Globus pallidus (tissue), 1 donor: ENCODE measurements at places on chromosomes 11 and 22.
A peak's percentile ranks its signal among the peaks of the same experiment; 100 is the strongest.

GRCh38 chr11:5713695-5714094 lies 22.6 kb upstream of the OR56B1 start:
- DNase-seq, result no peak

GRCh38 chr11:41190437-41191082 lies 268.9 kb downstream of the LRRC4C start:
- DNase-seq, result no peak

DNA sequence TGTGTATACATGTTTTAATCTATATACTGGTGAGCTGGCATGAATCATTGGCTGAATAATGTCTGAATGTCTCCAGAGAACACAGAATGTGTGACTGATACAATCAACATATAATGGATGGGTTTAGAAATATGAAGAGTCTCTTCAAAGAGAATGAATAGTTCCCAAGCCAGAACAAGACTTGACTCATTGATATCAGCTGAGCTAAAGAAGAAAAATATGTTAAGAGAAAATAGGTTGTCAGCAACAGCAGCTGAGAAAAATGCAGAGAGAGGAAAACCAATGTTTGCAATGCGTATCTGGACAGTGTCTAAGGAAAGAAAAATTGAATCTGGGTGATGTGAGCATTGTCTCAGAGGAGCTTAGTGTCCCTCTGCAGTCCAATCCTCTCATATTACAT lies 1281.8 kb upstream of the TENM4 start:
- no peak for DNase-seq

GRCh38 chr11:28338371-28338770 lies 230.2 kb downstream of the METTL15 start:
- no peak for DNase-seq

GRCh38 chr11:43508511-43508918 lies 149.8 kb downstream of the TTC17 start:
- no peak for DNase-seq

GRCh38 chr22:47713941-47714340 lies 951.5 kb downstream of the TBC1D22A start:
- no peak for DNase-seq

DNA sequence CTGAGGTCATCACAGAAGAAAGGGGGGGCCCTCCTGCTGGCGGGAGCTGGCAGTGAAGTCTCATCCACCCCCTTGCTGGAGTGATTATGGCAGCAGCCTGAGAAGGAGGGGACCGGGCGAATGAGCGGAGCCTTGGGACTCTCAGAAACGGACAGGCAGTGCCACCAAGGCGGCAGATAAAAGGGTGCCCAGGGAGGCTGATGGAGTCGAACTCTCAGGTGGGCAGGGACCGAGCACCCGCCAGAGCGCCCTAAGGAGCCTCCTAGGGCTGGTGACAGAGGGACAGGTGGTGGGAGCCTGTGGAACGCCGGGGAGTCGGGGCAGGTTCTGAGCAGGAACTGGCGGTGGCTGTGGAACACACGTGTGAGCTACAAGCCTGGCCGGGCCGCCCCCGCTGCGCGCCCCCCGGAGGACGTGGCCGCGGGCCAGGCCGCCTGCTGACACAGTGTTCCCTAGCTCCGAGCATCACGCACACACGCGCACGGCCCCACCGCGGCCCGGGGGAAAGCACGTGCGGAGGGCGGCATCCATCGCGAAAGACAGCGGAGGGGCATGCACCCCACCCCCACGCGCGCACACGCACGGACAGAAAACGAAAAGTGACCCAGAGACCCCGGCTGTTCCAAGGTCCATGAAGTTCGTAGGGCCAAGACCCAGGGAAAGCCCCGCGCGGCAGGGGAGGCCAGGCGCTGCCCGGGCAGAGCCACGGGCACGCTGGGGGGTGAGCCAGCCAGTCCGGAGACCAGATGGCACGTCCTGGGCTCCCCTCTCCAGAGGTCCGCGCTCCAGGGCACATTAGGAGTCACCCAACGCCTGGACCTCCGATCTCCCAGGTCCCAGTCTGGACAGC lies 1.0 kb downstream of the VWCE start:
- DNase-seq, result no peak

DNA sequence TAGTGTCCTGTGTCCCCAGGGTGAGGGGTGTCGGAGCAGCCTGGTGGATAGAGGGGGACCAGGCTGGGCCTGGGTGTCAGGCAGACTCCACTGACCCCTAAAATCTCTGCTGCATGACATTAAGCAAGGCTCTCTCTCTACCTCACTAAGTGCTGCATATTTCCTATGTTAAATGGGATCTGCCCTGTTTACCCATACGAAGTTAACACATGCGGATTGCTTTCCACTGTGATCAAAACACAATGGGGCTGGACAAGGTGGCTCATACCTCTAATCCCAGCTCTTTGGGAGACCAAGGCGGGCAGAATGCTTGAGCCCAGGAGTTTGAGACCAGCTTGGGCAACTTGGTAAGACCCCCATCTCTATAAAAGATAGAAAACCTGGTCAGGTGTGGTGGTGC lies 426.2 kb downstream of the MIAT start:
- DNase-seq, result no peak

- DNase-seq, result no peak
These were observed 2.3 kb upstream of the PLCB3 start for GRCh38 chr11:64249038-64249437.

GRCh38 chr22:47759909-47760308 lies 997.5 kb downstream of the TBC1D22A start:
- no peak for DNase-seq

DNA sequence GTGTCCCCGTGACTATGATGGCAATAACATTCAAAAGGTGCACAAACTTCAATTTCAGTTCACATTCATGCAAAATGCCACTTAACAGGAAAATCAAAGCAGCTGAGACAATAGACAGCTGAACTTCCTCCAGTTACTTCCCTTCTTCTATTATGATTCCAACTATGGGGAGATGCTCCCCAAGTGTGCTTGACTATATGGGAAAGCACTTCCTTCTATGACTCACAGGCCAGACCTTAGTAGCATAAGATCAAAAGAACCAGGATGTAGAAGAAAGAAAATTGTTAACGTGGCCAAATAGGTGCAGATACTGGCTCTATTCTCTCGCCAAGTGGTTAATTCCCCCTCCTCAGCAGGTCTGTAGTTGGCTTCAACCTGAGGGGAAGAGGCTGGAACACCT lies 7.8 kb upstream of the FAT3 start:
- DNase-seq, result no peak

DNA sequence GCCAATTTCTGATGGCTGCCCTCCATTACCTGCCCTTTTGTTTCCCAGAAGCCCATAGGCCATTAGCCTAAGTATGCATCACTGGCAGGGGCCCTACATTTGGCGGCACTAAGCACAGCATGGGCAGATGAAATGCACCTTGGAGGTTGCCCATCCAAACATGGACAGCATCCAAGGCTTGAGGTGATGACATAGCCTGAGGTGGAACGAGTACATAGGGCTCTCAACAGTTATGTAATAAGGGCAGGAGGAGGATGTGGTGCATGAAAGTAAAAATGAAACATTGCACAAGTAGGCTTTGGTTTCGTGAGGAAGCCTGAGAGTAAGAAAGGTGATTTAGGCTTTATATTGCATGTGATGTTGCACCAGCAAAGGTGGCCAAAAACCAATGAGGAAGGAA lies 148.1 kb downstream of the FAM76B start:
- DNase-seq, result no peak

GRCh38 chr22:47486569-47487312 lies 724.3 kb downstream of the TBC1D22A start:
- no peak for DNase-seq

- DNase-seq, result no peak
These were observed 623 bp downstream of the NDUFS8 start for GRCh38 chr11:68031144-68031464.

DNA sequence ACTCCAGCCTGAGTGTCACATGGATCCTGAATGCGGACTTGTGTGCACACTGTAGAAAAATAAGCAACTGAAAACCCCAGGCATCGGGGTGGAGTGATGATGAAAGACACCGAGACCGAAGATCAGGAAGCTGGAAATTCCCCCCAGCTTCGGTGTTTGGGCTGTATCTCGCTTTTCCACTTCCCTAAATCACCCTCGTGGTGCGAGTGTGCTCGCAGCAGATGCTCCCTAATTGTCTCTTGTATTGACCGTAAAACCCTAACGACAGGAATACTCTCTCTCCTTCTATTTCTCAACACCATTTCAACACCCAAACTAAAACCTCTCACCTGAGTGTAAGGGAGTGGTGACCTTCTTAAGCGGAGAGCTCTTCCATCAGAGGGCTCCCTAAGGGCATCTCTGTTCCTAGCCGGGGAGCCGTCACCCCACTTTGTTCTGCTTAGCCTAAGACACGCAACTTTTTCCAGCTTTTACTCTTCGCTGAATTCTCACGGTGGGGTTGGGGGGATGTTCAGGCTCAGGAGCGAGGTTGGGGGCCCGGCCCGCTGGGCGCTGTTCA lies 635 bp upstream of the GRK3 start:
- DNase-seq, result no peak

- no peak for DNase-seq
These were observed 135.6 kb downstream of the RAB38 start for GRCh38 chr11:88039476-88040147.

GRCh38 chr22:44332946-44333345 lies 20.2 kb upstream of the SHISAL1 start:
- no peak for DNase-seq

DNA sequence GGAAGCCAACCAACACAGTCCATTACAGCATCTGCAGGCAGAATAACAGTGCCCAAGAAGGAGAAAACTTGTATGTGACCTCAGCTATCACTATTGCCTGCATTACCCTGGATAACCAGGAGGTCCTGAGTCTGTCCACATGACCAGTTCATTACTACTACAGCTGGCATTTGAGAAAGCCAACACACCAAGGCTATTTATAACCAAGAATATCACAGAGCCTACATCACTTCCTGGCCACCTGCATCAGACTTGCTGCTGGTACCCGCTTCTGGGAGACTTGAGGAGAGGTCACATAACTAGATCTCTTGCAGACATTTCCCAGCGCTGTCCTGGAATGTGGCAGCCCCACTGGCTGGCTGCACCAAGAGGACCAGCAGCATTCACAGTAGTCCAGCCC lies 11.1 kb upstream of the OR56B4 start:
- DNase-seq, result no peak

DNA sequence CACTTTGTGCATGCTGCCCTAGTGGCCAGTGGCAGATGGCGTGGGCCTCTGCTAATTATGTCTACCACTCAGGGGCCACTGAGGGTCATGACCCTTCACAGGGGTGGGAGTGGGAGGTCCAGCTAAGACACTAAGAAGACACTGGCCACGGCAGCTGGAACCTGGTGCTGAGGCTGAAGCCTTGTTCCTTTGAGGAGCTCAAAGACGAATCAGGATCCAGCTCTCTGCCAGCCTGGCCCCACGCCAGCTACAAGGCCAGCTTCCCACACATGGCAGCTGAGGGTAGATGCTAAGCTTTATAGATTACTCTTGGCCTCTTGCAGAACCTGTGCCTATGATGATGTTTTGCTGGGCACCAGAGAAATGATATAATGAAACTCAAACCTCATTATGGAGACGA lies 226.3 kb downstream of the DSCAML1 start:
- no peak for DNase-seq

GRCh38 chr11:8605971-8606563 lies 12.0 kb upstream of the STK33 start:
- DNase-seq, result no peak

DNA sequence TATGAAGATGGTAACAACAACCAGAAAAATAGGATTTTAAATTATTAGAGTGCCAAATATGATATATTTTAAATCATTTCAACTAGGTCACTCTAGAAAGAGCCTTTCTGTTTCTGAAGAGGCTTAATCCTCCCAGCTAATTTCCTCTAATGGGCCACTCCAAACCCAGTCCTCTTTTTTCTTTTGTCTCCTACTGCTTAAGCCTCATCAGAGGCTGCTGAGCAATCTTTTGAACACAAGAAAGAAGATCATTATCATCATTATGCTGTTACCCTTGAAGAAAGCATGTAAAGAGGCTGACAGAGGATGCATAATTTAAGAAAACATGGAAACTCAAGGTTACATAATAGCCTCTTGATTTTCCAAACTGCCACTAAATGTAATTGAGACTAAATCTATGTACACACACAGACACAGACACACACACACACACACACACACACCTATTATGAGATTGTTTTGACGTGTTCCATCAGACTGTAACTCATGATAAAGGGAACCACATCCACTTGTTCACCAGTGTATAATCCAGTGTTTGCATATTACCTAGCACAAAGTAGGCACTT lies 519.6 kb downstream of the METTL15 start:
- DNase-seq, result no peak

DNA sequence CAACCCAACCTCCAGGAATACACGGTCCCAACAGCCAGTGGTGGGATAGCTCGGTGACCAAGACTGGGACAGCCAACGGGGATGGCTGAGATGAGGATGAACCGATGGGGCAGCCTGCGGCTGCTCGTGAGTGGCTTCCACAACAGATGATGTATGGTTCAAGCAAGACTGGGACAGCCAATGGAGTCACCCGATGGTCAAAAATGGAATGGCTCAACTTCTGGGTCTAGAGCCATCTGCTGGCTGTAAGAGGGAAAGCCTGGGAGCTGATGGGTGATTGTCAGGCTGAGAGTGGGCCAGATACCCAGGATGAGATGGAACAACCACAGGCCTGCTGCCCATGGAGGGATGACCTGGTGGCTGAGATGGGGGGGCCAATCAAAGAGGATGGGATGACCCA lies 35.5 kb downstream of the SYT7 start:
- DNase-seq, result no peak

GRCh38 chr22:40426594-40427333 lies 56.4 kb downstream of the SGSM3 start:
- peak; percentile 95 for DNase-seq

DNA sequence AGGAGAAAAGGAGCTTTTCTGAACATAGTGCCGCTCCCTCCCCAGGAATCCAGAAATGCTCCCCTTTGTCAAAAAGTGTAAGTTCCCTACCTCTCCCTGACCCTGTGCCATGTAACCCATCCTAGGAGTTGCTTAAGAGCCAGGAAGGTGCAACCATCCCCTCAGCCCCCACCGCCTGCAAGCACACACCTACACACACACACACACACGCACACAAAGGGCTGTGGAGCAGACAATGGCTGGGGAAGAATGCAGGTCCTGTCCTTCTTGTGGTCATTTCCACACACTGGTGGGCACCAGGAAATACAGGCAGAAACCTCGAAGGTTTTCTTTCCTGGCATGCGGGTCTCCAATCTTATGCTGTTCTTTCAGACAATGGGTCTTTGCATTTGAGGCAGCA lies 1.2 kb downstream of the P2RX3 start:
- no peak for DNase-seq

DNA sequence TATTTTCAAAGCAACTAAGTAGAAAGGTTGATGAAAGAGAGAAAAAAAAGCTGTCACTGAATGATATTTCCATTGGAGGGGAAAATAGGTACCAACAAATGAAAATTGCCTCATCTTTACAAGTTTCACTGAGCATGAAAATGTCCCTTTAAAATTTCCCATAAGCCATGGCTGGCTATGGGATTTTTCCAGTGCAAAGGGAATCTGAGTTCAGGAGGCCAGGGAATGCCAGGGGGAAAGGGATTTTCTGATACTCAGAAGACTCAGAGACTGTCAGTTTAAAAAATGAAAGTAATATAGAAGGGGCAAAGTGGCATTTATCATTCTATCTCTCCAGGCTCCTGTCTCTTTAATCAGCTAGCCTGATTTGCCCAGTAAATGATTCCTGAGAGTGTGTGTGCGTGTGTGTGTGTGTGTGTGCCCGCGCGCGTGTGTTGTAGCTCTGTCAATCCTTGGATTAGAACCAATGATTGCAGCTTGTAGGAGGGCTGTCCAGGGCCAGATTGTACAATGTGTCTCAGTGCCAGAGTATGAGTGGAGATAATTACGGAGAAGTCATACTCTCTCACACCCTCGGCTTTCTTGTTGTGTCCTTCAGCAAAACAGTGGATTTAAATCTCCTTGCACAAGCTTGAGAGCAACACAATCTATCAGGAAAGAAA lies at the start of gene NTM:
Gene NTM (plus strand): TSS at position 526 of the 662 bp plus-strand sequence.
- peak; percentile 93 for DNase-seq
